HepG2 (cell line): ENCODE measurements at places on chromosomes 1 and 21.
A peak's percentile ranks its signal among the peaks of the same experiment; 100 is the strongest.

DNA sequence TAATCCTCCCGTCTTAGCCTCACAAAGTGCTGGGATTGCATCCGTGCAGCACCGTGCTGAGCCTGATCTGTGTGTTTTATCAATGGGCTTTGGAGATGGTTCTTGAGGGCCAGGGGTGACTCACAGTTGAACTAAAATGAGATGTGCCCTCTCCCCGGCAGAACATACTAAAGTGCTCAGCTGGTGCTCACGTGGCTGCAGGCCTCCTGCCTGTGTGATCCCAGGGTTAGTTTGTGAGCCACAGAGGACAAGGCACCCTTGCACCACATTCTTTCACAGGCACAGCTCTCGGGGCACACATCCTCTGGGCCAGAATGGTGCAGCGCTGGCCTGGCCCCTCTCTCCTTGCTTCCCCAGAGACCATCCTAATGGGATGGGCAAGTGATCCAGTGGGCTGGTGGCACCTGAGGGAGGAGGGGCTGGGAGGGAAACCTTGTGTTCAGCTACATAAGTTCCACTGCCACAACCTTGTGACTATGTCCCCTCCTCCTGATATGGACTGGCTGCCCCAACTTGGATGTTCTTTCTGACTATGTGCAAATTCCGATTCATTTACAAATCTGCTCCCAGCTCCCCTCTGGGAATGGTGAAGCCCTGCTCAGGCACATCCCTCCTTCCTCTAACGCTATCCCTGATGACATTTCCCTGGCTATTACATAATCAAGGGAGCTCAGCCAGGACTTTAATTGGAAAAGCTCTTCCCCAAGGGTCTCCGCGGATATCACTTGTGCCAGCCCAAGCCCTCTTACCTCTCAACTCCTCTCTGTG lies 197.0 kb upstream of the EDN2 start:
- no peaks in the 10 kb centered on the region for H3K4me1 ChIP-seq
- peaks cover 1% of the 10 kb centered on the region; the same call in 1 of the 2 replicates for H3K27me3 ChIP-seq
- no peaks in the 10 kb centered on the region for H3K36me3 ChIP-seq
- no peak overlapping the region for H3K4me3 ChIP-seq
- H3K27ac ChIP-seq: no peak overlapping the region

DNA sequence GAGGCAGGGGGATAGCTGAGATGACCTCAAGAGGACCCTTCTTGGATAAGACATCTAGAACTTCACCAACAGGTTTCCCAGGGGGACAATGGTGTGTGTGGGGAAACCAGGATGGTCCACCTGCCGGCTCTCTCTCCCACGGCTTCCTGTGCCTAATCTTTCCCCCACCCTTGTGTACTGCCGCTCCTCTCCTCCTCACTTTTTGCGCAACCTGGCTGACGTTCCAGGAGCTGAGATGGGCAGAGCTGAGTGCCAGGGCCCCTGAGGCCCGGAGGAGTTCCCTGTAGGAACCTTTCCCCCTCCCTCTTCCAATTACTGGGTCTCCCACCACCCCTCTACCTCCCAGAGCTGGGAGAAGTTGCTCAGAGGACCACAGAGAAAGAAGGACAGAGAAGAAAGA lies 6.9 kb downstream of the SLC26A9 start:
- H3K27ac ChIP-seq: no peak overlapping the region
- DNase-seq: no peak
- no peaks in the 10 kb centered on the region for H3K36me3 ChIP-seq

DNA sequence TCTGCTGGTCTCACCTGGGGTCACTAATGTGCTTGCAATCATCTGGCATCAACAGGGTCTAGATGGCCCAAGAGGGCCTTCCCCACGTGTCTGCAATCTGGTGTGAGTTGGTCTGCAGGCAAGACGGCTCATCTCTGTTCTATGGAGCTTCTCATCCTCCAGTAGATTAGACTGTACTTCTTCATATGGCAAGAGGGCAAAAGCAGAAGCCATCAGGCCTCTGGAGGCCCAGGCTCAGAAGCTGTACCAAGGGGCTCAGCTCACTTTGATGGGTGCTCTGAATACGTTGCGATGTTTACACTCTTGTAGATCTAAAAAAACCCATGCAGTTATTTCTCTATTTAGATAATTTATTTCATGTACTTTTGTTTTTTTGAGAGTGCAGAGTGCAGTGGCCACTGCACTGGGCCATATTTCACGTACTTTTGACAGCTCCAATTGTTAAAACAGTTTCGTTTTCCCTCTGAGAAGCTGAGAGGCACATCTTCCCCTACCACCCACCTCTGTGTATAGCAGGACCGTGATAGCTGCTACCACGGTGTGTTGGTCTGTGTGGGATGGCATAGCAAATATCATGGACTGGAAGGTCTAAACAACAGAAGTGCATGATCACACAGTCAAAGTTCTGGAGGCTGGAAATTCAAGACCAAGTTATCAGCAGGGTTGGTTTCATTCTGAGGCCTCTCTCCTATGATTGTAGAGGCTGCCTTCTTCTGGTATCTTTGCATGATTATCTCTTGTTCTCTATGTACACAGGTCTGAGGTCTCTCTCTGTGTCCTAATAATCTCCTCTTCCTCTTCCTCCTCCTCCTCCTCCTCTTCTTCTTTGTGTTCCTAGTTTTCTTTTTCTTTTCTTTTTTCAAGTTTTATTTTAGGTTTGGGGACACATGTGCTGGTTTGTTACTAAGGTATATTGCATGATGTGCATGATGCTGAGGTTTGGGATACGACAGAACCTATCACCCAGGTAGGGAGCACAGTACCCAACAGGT lies 17.0 kb downstream of the CITED4 start:
- peaks cover 24% of the 10 kb centered on the region; the same call in 1 of the 2 replicates for H3K4me1 ChIP-seq
- no peaks in the 10 kb centered on the region for H3K27me3 ChIP-seq
- no peaks in the 10 kb centered on the region for H3K36me3 ChIP-seq

GRCh38 chr21:33196941-33197374 lies 32.8 kb upstream of the IFNAR2 start:
- no peak overlapping the region for H3K27ac ChIP-seq
- no peak overlapping the region for H3K4me3 ChIP-seq
- peaks cover 20% of the 10 kb centered on the region; the same call in 2 of the 3 replicates for H3K27me3 ChIP-seq
- H3K4me1 ChIP-seq: peaks cover 10% of the 10 kb centered on the region
- DNase-seq: peak; percentile 60

GRCh38 chr1:229430761-229431283 lies 3.1 kb downstream of the ACTA1 start:
- no peak overlapping the region for H3K4me3 ChIP-seq
- H3K36me3 ChIP-seq: no peaks in the 10 kb centered on the region
- H3K27ac ChIP-seq: no peak overlapping the region
- H3K4me1 ChIP-seq: no peaks in the 10 kb centered on the region

- no peak for DNase-seq
- no peaks in the 10 kb centered on the region for H3K27me3 ChIP-seq
- H3K27ac ChIP-seq: no peak overlapping the region
- H3K4me3 ChIP-seq: no peak overlapping the region
- peaks cover 59% of the 10 kb centered on the region for H3K4me1 ChIP-seq
- peaks cover 12% of the 10 kb centered on the region for H3K36me3 ChIP-seq
Measured at GRCh38 chr1:165842023-165842670, 14.7 kb downstream of the UCK2 start.

DNA sequence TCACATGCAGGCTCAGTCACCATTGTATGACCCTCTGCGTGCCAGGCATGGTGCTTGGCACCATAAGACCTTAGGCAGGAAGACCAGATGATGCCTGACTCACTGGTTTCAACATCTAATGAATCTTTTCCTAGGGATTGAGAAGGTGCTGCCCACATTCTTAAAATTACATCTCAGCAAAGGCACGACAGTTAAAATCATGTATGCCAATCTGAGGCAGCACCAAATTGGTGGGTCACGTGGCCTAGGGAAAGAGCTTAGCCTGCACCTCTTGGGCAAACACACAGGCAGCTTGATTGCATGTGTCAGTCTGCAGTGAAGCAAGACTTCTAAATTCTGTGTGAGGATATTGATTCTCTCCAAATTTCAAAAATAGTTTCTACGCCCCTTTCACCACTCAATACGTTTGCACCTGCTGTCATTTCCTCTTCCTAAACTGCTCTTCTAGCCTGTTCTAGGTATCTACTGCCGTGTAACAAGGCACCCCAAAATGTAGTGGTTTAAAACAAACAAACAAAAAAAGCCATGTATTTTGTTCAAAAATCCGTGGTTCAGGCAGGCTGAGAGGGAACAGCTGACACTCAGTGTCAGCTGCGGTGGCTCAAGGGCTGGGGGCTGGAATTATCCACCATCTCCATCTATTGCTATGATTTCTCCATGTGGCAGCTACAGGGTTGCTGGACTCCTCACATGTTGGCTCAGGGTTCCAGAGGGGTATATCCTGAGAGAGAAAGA lies 160.2 kb upstream of the FGGY start:
- H3K4me1 ChIP-seq: peaks cover 18% of the 10 kb centered on the region
- H3K36me3 ChIP-seq: no peaks in the 10 kb centered on the region
- no peaks in the 10 kb centered on the region; the same call in 1 of the 2 replicates for H3K27me3 ChIP-seq
- DNase-seq: no peak
- H3K4me3 ChIP-seq: no peak overlapping the region
